ENCODE measurements at places on chromosomes 7 and 10.

DNA sequence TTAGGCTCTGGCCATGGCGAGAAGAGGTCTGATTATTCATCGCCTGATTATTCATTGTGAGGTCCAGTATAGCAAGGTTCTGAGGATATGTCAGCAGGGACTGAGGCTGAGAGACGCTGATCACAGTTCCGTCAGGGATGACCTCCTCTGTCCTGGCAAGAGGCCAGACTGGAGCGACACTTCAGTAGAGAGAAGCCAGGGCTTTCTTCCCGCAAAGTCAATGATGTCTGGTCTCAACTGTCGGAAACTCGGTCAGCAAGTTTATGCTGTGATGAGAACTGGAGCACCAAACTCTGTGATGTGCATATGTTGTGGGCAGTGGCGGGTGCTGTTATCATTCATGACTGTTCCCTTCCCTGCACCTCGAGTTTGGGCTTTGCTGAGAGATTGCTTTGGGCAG, 29.0 kb upstream of the GNA12 start:
- no peak for DNase-seq

- DNase-seq, result no peak
Observed at GRCh38 chr10:124230635-124231167, 137.3 kb upstream of the CHST15 start.

DNA sequence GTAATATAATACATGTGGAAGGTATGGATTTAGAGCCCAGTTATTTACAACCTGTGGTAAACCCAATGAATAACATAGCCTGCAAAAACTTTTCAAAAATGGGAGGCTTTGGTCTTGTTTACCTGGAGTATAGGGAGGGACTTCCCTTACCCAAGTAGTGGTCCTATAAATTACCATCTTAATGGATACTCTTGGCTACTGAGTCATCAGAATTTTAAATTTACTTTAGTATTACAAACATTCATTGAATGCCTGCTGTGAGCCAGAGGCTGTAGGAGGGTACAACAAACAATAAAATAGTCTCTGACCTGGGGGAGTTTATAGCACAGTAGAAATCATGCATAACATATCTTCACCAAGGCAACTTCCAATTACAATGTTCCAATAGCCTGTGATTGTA, 365.1 kb downstream of the BBS9 start:
- DNase-seq, result no peak

DNA sequence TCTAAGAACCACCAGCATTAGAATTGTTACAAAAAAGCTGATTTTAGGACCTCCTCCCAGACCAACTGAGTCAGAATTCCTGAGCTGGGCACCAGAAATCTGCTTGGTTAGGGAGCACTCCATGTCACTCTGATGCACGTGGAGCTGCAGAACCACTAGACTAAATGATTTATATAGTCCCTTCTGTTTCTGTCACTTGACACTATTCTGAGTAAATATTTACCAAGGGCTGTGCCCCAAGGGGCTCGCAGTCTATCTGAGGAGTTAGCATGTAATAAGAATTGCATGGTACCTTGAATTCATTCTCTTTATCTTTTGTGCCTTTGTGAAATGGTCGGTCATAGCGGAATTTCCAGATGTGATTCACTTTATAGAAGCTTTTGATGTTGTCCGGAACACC, 196.0 kb upstream of the IMMP2L start:
- DNase-seq, result no peak

DNA sequence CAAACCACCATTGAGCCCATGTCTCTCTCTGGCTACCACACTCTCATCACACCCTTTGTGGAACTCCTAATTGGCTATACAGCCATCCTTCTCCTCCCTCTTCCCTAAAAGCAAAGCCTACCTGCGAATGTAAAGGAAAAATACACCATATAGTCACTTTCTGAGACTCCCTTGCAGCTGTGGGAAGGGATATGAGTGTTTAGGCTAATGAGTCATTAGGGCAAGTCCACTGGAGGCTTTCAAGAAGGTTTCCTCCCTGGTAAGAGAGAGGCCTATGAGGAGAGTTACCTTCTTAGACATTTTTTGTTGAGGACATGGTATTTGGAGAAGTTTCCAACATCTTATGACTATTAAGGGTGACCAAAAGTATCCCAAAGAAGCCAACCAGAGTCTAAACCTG, 4.1 kb upstream of the TMEM243 start:
- DNase-seq, result no peak

DNA sequence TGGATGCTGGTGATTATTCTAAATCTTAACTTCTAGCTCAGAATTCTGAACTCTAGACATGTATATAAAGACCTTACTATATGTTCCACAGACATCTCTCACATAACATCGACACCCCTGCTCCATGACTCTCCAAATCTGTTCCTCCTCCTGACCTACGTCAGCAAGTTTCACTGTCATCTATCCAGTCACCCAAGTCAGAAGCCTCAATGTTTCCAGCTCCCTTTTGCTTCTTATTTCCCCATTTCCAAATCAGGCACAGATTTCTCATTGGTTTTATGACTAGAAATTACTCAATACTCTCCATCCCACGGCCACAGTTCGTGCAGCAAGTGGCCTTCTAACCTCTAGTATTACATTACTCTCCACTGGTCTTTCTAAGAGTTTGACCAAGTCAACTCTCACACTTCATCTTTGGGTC, 28.5 kb downstream of the EPC1 start:
- peak; percentile 30 for DNase-seq

DNA sequence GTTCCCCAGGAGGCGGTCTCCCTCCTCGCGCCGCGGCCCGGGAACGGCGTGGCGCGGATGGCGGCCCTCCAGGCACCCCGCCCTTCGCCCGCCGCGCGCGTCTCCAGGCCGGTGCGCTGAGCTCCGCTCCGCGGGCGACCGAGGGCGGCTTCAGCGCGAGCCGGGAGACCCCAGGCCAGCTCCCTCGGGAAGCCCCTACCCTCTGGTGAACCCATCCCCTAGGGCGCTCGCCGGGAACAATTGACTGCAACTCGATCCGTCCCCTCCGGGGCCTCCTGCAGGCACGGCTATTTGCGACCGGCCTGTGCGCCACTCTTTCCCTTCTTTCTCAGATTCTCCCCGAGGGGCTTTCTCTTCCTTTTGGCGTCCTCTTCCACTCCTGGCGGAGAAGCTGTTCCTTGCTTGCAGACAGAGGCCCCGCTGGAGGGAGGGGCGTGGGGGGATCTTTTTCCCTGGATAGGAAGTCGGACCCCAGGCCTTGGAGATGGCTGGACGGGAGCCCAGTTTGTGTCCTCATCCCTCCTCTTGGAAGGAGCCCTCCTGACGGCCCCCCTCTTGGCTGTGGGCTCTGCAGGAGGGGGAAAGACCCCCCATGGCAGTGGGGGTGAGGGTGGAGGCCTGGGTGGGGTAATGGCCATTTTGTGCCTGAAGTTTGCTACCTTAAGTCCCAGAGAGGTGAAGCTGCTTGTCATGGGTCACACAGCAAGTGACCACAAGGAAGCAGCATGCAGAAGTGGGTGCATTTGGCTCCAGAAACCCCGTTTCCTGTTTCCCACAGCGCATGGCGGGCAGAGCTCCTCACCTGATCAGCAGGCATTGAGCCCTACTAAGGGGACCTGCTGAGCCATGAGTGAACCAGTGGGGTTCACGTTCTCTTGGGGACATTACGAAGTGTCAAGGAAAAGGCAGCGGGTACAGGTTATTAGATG, 171.2 kb upstream of the TNRC18 start:
- no peak for DNase-seq

- DNase-seq, result no peak
Observed at GRCh38 chr10:11197266-11197712, 179.6 kb downstream of the CELF2 start.

DNA sequence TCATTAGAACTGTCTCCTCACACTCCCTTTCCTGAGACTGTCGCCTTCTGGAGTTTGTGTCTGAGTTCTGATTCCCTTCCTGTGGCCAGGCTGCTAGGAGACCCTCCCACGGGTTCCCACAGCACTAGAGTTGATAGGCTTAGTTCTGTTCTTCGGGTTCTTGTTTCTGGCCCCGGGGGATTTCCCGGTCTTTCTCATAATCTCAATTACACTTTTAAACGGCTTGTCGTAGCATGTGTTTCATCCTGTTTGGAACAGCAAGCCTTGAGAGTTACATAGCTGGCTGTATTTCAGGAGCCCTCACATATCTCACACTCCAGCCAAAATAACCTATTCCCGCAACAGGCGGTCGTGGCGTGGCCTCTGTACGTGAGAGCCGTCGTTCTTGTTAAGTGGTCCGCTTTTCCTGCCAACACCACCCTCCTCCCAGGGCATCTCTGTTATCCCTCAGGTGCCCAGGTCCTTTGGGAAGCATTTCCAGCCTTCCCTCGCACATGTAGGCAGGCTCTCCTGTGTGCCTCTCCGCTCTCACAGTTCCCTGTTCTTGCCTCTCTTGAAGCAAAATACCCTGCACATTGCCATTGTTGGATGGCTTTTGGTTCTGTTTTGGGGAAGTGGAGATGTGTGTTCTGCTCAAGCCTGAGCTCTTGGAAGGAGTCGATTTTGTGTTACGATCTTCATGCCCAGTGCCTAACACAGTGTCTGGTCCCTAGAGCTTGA, 46.0 kb downstream of the CDC123 start:
- no peak for DNase-seq

GRCh38 chr7:40694026-40694809, 559.4 kb downstream of the SUGCT start:
- no peak for DNase-seq

DNA sequence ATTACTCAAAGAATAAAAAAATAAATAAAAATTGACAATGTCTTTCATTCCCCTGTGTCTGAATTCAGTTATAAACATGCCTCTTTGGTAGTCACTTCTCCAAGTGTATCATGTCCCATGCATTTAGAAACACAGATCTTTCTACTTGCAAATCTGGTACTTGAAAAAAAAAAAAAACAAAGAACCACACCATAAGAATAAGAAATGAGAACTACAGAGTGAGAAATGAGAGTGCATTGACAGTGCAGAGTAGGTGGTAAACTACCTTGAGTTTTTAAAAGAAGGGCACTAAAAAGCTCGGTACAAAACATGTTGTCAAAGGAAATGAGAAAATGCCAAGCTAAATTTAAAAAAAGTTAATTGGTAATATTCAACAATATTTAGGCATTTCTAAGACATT, 123.0 kb downstream of the GPR85 start:
- DNase-seq, result no peak

GRCh38 chr7:66741-67140, 125.6 kb upstream of the FAM20C start:
- DNase-seq, result no peak

DNA sequence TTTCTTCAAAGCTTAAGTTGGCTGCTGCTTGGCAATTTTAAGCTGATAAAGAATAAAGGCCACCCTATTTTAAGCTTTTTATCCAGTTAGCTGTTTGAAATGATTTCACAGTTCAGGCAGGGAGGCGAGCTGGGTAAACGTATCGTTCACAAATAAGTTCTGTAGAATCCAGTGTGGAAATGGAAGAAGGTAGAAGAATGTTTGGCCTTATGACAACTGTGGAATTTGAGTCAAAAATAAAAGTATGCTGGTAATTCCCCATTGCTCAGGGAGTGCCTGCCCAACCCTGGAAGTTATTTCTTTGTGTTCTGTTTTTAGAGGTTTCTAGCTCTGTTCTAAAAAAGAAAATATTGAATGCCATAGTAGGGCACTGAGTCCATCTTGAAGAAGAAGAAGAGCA, 113.1 kb downstream of the ARL4A start:
- DNase-seq, result no peak

- no peak for DNase-seq
Observed at GRCh38 chr10:75034131-75034512, 77.3 kb upstream of the SAMD8 start.

DNA sequence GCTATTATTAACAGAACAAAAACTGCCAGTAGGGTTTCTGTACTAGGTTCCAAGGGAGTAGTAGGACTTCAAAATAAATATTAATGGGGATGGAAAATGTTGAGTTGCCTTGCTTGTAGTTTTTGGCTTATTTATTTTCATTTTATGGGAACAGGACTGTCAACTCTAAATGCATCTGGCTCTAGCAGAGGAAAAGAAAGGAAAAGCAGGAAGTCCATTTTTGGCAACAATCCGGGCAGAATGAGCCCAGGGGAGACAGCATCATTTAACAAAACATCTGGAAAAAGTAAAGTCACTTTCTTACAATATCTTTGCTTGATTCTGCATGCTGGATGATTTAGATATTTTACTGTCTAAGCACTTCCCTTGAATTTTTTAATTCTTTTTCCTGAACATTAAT, 69.4 kb downstream of the NOC3L start:
- no peak for DNase-seq

- DNase-seq, result no peak
Observed at GRCh38 chr10:126908729-126909128, 3.5 kb downstream of the DOCK1 start.

GRCh38 chr10:73456187-73456890, 23.0 kb upstream of the MSS51 start:
- DNase-seq, result no peak

- DNase-seq, result no peak
Observed at GRCh38 chr10:11169976-11170375, 152.3 kb downstream of the CELF2 start.

DNA sequence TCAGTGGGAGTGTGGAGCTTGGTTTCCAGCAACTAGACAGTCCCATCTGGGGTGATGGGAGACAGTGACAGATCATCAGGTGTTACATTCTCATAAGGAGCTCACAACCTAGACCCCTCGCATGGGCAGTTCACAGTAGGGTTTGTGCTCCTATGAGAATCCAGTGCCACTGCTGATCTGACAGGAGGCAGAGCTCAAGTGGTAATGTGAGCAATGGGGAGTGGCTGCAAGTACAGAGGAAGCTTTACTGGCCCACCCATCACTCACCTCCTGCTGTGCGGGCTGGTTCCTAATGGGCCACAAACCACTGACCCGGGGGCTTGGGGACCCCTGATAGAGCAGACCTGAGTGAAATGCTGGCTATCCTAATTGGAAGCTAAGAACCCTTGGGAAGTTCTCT, 242.8 kb downstream of the BAMBI start:
- DNase-seq, result no peak

GRCh38 chr7:93559639-93560491, 14.7 kb downstream of the CALCR start:
- DNase-seq, result no peak

GRCh38 chr7:138151731-138152577, 75.7 kb downstream of the AKR1D1 start:
- DNase-seq, result no peak

GRCh38 chr10:68735119-68735518, 14.1 kb downstream of the CCAR1 start:
- DNase-seq, result no peak

GRCh38 chr10:131280101-131280500, 31.4 kb downstream of the TCERG1L start:
- DNase-seq, result no peak

GRCh38 chr10:121059351-121059750, 208.2 kb downstream of the WDR11 start:
- DNase-seq, result no peak

GRCh38 chr10:74944205-74944604, 117.8 kb downstream of the KAT6B start:
- DNase-seq, result no peak

- no peak for DNase-seq
Observed at GRCh38 chr10:13847201-13847631, 260.5 kb downstream of the PRPF18 start.

- DNase-seq, result no peak
Observed at GRCh38 chr7:91201442-91202113, 62.7 kb upstream of the FZD1 start.

- DNase-seq, result no peak
Observed at GRCh38 chr7:110442381-110442837, 648.5 kb upstream of the LRRN3 start.

- no peak for DNase-seq
Observed at GRCh38 chr10:3668966-3669330, 116.1 kb downstream of the KLF6 start.

- DNase-seq, result no peak
Observed at GRCh38 chr10:70381471-70382421, 679 bp downstream of the LRRC20 start.

- DNase-seq, result no peak
Observed at GRCh38 chr7:25626451-25627131, 398.3 kb upstream of the NPVF start.

Data from T-cell (primary cell).